ENCODE measurements at places on chromosomes 5 and 9. TPM values are rescaled to one million over a fixed set of nuclear protein-coding genes. Genes with fewer than 3 reads are reported as not detected.

- peak; percentile 54 for DNase-seq
Measured at GRCh38 chr5:143135832-143136551, 267.5 kb downstream of the NR3C1 start.

The TICAM2 gene
- 2.7 TPM for total RNA-seq

GRCh38 chr9:134531220-134531970 is 110.2 kb upstream of the COL5A1 start:
- no peak for DNase-seq

DNA sequence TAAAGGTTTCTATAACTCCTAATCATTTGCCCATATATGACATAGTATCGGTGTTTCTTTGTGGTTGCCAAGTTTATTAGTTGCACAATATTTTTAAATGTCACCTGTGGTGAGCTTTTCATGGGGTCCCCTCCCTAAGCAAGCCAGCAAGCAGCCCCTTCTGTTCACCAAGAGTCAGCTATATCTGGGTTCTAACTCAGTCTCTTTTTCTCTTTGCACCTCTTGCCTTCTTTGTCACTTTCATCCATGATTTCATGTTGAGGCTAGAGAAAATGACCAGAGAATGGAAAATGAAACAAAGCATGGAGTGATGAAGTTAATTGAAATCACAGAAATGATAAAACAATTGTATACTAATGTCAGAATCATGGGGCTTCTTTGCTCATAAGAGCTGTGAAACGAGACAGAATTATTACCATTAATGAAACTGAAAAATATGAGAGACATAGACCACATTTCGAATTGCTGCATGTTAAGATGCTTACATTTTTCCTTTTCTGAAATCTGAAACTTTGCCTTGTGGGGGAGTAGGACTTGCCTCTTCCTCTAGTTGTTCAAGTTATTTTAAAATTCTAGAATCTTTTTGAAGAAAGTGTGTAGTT is 75.7 kb downstream of the CAMK4 start:
- no peak for DNase-seq

DNA sequence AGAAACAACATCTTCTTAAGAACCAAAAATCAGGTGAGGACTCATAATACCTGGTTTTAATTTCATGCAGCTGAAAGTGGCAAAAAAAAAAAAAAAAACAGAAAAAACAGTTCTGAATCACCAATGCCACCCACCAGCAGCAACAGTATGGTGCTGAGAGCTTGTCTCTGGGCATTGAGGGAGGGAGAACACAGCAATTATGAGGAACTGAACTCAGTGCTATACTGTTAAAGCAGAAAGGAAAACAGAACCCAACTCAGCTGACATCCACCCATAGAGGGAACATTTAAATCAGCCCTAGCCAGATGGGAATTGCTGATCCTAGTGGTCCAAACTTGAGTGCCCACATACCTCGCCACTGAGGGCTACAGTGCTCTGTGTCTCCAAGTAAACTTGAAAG is 657.9 kb downstream of the ACTL7B start:
- no peak for DNase-seq

- no peak for DNase-seq
Measured at GRCh38 chr9:76415154-76415553, 20.9 kb upstream of the RFK start.

The CAPSL gene
- not detected for total RNA-seq

DNA sequence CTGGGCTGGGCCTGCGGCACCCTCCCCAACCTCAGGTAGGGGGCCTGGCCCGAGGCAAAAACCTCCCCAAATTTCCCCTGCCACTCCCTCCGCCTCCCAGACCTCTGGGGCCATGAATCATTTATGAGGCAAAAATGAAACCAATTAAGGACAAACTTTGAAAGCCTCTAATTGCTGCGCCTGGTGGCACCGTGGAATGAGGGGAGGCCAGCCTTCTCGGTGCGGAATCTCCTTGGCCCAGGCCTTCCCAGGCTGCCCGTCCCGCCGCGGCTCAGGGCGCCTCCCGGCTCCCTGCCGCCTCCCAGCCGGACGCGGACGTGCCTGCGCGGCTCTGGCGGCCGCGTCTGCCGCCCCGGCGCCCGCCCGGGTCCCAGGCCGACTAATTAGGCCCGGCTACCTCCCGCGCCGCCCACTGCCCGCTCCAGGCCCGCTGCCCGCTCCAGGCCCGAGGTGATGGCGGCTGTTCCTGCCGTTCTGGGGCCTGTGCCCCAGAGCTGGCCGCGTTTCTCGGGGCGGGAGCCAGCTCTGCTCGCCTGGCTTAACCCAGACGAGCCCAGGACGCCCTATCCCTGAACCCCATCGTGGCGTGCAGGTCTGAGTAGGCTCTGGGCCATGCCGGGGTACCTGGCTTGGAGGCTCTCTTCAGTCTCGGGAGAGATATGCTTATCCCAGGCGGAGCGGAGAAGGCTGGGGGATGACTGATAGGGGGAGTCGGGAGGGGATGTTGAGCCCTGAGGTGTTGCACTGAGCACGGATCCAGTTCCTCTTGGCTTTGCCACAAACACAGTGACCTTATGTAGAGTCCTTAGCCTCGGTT is 20.1 kb downstream of the CXXC5 start:
- DNase-seq = peak; percentile 73

The ACTBL2 gene
- total RNA-seq = not detected

GRCh38 chr9:112061152-112061740 is 113.9 kb downstream of the SUSD1 start:
- peak; percentile 70 for DNase-seq

Measured in Right ventricle myocardium superior (tissue), 1 donor.